Stimulated activated CD8-positive, alpha-beta memory T cell treated with anti-CD3 and anti-CD28 coated beads, Interleukin-2, amount 100 ng/mL, for 1 hour (primary cell): ENCODE measurements at places on chromosomes 5 and 9.

- DNase-seq: no peak
Measured at GRCh38 chr5:152978141-152978835, 512.2 kb upstream of the GRIA1 start.

DNA sequence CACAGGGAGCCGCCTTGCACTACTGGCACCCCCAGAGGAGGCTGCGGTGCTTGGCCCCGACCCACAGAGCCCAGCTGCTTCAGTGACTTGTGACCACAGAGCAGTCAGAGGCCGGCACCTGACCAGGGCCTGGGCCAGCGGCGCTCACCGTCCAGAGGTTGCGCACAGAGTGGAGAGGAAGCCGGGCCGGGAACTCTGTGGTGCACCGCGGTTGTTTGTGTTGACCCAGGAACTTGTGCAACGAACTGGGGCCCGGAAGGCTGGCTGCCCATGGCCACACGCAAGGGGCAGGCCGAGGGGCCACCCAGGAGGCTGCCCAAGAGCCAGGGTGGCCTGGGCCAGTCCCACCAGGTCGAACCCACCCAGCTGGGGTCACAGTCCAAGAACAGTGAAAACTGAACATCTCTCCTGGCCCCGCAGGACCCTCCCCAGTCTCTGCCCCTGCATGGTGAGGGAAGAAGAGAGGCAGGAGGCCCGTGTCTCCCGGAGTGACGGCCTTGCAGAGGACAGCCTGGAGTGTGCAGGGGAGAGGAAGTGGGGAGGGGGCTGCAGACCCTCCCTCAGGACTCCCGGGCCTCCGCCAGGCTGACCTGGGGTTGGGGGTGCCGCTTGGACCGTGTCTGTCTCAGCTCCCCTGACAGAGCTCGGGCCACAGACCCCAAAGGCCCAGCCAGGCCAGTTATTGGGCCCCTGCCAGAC, 42.8 kb upstream of the EGFL7 start:
- no peak for DNase-seq

DNA sequence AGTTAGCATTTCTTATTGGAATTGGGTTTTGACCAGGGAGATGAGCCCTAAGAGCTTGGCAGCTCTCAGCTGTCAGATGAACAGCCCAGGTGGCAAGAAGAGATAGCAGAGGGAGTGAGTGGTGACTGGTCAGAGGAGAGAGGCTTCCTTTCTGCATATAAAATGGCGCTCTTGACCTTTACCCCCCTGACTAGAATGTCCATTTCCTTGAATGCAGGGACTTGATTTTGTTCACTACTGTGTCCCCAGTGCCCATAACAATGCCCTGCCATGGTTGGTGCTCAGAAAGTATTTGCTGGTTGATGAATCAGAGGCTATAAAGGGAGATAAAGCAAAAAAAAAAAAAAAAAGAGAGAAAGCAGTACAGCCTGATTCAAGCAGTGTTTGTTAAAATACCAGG, 7.2 kb downstream of the CHMP5 start:
- DNase-seq: no peak

DNA sequence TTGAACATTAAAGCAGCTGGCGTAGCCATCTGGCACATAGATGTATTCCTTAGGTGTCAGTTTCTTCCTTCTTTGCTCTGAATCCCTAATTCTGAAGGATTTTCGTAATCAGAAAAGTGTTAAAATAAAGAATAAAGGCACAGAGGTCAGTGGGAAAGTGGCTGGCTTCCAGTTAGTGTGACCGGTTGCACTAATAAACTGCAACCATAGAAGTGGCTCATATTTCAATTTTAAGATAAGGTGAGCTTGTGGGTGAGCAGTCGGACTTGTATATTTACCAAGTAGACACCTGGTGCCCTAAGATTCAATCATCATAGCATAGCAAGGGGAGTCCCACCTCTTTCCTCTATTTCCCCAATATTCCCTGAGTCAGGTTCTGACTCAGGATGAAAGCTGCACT, 459.6 kb downstream of the ACTL7B start:
- no peak for DNase-seq

DNA sequence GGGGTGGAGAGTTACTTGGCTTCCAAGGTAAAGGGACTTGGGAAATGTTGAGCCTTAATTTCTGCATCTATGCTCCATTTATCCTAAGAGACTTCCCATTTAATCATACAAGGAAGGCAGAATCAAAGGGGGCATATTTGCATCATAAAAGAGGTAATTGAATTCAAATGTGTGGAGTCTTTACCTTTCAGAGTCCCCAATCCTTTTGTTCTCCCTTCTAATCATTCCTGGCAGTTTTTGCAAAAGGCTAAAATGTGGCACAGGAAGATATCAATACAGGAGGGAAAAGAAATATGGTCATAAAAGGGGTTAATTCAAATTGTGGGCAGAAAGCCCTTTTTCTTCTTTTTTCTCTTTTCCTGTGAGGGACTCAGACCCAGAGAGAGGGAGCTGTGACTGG, 69.5 kb downstream of the SFXN1 start:
- DNase-seq: no peak

DNA sequence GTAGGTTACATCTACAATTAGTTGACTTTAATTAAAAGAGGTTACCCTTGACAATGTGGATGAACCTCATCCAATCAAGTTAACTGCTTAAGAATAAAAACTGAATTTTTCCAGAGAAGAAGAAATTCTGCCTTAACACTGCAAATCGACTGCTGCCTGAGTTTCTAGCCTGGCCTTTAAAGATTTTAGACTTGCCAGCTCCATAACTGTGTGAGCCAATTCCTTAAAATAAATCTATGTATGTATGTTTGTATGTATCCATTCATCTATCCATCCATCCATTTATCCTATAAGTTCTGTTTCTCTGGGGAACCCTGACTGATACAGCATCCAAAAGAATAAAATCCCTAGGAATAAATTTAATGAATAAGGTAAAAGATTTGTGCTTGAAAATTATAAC, 136.1 kb downstream of the TMEM38B start:
- DNase-seq: no peak

- DNase-seq: no peak
Measured at GRCh38 chr9:131097948-131098278, 1.6 kb downstream of the AIF1L start.
